ENCODE measurements at places on chromosomes 16 and 17. TPM values are rescaled to one million over a fixed set of nuclear protein-coding genes. Genes with fewer than 3 reads are reported as not detected.

- no peak for DNase-seq
Measured at GRCh38 chr17:64565563-64565962, 58.8 kb downstream of the CEP95 start.

GRCh38 chr17:64161380-64162176 lies 31.6 kb upstream of the ERN1 start:
- DNase-seq, result no peak

DNA sequence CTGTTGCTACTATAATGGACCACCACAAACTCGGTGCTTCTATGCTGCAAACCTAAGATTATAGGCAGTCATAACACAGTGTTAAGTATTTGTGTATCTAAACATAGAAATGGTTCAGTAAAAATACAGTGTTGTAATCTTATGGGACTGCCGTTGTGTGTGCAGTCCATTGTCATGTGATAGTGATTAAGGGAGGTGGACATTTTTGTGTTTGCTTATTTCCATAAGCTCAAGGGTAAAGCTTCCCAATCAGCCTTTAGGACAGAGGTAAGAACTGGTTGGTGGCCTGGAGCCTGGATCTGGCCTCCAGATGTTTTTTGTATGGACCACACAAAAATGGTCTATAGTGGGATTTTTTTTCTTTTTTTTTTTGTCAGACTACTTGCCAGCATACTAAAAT lies 29.9 kb downstream of the WWOX start:
- no peak for DNase-seq

GRCh38 chr16:28136751-28137434 lies 73.4 kb upstream of the GSG1L start:
- no peak for DNase-seq

GRCh38 chr17:49379926-49380325 lies 17.9 kb upstream of the ZNF652 start:
- DNase-seq, result no peak

SYCE1L gene
- not detected for total RNA-seq

- no peak for DNase-seq
Measured at GRCh38 chr17:36625188-36625587, 23.8 kb downstream of the MRM1 start.

SLFN14 gene
- total RNA-seq, result not detected

PMP22 gene
- total RNA-seq, result 3,019 TPM

DNA sequence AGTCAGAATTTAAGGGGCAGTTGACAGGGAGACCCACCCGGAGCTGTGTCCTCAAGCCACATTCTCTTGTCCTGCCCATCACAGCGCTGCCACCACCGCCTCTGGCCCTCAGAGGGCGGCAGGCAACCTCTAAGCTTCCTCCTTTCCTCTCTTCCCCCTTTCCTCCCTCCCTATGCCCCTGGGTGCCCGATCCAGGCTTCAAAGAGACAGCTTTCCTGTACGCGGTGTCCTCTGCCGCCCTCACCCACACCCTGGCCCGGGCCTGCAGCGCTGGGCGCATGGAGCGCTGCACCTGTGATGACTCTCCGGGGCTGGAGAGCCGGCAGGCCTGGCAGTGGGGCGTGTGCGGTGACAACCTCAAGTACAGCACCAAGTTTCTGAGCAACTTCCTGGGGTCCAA lies 23.5 kb downstream of the WNT9B start:
- no peak for DNase-seq

- no peak for DNase-seq
Measured at GRCh38 chr17:5530265-5531084, 44.1 kb downstream of the MIS12 start.

FOXF1 gene
- total RNA-seq, result not detected

KRT36 gene
- not detected for total RNA-seq

CWC25 gene
- 22.3 TPM for total RNA-seq

GRCh38 chr16:46700048-46700447 lies 10.6 kb downstream of the ORC6 start:
- no peak for DNase-seq

Measured in tibial nerve (tissue), 4 donors.